ENCODE measurements at places on chromosomes 5 and 9.

GRCh38 chr5:112388739-112389138, 30.3 kb downstream of the EPB41L4A start:
- DNase-seq, result no peak

DNA sequence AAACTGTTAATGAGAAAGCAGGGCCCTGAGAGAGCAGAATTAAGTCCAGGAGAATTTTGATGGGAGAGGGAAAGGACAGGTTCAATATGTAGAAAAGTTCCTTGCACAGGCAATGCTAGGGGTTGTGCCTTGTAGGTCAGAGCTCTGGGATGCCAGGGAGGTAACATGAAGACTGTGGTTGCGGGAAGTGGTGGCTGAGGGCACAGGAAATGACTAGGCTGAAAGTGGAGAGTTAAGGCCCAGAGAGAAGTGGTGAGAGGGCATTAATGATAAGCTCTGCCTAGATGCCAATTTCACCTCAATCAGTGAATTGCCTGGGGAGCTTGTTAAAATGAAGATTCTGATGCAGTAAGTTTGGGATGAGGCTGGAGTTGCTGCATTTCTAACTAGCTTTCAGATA, 31.5 kb upstream of the PPP3R2 start:
- no peak for DNase-seq

- DNase-seq, result no peak
Observed at GRCh38 chr5:62111428-62111827, 194.6 kb upstream of the KIF2A start.

DNA sequence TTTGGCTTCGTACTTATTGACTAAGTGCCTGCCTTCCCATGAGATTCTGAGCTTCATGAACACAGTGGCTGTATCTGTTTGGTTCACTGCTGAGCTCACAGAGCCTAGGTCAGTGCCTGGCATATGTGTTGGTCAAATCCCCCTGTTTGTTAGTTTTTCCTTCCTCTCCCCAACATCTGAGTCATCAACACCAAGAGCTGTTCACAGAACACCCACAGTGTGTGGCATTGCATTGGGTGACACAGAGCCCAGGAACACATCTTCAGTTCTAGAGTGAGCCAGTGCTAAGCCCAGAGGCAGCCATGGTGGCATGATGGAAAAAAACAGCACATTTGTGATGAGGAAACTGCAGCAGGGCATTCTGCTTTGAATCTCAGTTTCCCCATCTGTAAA, 294.6 kb downstream of the SEC61B start:
- DNase-seq, result no peak

DNA sequence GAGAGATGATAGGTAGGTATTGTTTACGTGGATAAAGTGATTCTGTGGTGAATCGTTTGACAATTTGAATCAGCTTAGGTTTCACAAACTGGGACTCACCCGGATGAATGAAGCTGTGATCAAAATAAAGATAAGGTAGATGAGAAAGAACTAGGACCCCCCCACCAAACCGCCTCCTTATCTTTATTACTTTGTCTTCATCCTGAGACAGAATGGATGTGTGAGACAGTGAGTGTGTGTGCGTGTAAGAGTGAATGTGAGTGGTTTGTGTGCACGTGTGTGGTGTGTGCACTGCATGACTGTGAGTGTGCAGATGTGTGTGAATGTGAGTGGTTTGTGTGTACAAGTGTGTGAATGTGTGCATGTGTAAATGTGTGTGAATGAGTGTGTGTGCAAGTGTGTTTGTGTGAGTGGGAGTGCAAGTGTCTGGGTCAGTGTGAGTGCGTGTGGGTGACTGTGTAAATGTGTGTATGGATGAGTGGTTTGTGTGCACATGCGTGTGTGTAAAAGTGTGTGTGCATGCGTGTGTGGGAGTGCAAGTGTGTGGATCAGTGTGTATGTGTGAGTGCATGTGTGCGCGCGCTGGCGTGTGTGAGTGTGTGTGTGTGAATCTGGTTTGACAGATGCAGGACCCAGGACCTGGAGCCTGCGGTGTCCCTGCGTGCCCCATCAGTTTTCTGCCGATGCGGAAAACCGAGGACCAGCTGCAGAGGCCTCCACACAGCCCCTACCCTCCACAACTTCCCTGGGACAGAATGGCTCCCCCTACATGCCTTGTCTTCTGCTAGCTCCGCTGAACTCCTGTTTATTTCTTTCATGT, 11.4 kb upstream of the ENG start:
- DNase-seq, result no peak

DNA sequence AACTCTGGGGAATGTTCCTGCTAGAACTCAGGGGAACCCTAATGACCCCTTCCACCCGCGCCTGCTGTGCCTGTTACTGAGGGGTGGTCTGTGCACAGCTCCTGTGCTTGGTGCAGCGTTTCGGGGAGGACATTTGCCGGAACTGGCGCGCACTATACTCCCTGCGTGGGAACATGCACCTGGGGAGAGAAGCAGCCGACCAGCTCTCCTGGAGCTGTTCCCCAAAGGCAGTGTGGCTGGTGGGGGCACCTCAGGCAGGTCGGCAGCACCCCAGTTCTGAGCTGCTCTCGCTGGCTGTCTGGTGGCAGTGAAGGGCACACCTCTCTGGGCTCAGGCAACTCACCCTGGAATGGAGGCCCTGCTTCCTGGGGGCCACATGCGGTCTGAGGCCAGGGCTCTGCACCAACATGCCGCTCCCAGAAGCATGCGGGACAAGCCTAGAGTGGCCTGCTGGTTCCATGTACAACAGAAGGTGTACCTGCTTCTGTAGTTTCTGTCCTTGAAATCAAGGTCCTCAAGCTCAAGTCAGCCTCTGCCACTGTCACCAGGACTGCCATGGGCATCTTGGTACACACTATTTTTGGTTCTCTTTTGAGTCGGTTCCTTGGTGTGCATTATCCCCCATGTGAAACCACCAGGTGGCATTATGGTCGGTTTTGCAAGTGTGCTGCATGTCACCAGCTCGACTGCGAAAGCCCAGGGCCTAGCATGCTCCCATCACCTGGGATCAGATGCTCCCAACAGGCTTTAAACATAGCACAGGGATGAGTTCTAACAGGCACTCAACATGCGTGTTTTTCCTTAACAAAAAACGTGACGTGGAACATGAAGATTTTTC, 7.8 kb upstream of the MRNIP start:
- DNase-seq, result no peak

GRCh38 chr9:89664896-89665329, 60.1 kb downstream of the GADD45G start:
- no peak for DNase-seq

DNA sequence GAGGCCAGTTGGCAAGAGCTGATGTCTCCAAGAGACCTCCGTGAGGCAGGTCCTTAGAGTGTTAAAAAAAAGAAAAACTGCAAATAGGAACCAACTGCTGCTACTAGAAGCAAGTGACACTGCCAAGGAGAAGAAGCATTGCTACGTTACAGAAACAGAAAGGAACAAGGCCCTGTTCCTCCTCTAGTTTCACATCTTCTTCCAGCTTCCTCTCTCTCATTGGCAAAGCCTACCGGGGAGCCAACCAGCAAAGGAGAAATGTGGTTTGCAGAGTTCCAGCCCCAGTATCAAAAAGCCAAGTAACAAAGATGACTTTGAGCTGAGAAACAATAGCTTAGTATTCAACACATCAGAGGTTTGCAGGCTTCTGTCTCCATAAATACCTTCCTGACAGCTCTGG, 145.9 kb downstream of the PRELID2 start:
- DNase-seq, result no peak

- DNase-seq, result no peak
Observed at GRCh38 chr5:1329111-1329579, 15.8 kb downstream of the CLPTM1L start.

DNA sequence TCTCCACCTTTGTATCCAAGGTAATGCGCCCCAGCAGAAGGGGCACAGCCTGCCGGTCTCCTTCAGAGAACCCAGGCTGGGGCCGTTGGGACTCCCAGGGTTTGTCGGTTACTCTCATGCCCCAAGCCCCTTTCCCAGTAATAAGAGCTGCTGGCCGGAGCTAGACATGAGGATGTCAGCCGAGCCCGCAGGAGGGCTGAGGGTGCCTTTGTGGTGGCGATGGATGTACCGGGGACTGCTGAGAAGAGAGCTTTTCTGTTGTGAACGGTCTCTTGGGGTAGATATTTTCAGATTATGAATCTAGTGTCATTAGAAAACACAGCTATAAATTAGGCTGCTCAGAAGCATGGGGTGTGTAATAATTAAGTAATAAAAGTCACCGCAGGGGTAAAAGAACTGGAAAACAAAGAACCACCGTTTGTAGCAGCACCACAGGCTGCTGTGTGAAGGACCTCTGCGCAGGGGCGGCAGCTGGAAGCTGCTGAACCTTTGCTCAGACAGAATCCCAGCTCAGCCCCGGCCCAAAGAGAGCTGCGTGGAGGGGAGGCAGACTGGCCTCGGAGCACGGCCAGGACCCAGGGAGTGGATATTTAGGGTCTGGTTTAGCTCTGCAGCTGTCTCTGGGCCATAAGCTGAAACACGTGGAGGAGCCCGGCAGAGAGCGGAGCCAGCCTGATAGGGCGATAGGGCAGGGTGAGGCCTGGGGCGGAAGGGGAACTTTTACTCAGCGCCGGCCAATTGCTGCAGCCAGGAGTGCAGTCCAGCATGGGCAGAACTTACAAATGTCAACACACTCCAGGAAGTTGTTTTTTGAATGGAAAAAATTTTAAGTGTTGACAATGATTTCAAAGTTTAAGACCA, 50.5 kb upstream of the BARHL1 start:
- no peak for DNase-seq

- DNase-seq, result no peak
Observed at GRCh38 chr5:41447650-41448510, 62.5 kb downstream of the PLCXD3 start.

GRCh38 chr5:131505237-131505908, 129.7 kb downstream of the RAPGEF6 start:
- DNase-seq, result no peak

- no peak for DNase-seq
Observed at GRCh38 chr9:29214690-29215253, 1641.5 kb upstream of the C9orf72 start.

Data from T1000 (cell line).